ENCODE measurements at places on chromosomes 7 and 10.

- no peak for DNase-seq
These were observed 44.8 kb upstream of the PHYHIPL start for GRCh38 chr10:59131666-59132065.

DNA sequence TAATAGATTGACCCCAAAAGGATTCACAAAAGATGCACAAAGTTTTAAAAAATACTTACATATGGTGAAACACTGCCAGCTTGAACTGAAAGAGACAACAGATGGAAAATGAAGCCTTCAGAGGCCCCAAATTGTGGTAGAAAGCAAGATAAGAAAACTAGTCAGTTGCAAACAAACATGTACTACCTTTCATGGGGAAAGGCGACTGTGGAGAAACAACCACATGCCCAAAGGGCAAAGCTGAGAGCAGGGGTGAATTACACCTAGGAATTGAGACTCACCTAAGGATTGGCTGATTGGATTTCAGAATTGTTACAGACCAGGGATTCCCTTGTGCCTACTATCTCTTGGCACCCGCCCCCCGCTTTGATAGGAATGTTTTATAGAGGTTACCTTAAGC, 13.1 kb downstream of the EPC1 start:
- no peak for DNase-seq

GRCh38 chr10:105559333-105560097, 918.4 kb downstream of the SORCS3 start:
- DNase-seq: no peak

- no peak for DNase-seq
These were observed 256.8 kb downstream of the CELF2 start for GRCh38 chr10:11274452-11274851.

- DNase-seq: no peak
These were observed 8.5 kb upstream of the ZNF22 start for GRCh38 chr10:44992070-44992731.

DNA sequence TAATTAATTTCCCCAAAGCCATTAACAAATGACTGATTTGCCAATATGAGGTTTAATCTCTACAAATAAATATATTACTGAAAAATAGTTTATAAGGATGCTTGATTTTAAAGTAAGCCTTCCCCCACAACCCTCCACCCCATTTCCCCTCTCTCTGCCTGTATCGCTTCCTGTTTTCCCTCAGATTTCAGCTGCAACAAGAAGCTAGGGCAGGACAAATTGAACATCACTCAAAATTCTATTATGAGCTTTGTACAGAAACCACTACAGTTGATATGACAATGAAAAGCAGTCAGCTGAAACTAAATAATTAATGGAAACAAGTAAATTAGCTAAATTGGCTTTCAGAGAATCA, 109.0 kb upstream of the SP4 start:
- DNase-seq: no peak

DNA sequence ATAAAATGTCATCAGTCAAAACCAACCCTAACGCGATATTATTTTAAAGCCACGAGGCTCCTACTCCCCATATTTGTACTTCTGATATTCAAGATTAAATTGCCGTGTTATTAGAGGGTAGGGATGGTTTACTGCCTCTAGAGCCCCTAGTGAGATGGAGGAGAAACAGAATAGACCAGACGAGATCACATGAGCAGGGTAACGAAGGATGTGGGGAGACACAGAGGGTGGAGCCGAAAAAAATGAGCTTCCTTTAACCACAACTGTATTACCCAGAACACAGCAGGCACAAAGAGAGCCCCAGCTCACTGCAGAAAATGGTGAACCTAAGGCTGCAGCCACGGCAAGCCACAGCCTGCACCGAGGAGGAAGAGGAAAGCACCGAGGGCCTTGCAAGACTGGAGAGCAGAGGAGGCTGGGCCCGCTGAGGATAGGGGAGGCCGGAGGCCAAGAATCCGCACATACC, 14.3 kb downstream of the ZC3HAV1 start:
- no peak for DNase-seq

DNA sequence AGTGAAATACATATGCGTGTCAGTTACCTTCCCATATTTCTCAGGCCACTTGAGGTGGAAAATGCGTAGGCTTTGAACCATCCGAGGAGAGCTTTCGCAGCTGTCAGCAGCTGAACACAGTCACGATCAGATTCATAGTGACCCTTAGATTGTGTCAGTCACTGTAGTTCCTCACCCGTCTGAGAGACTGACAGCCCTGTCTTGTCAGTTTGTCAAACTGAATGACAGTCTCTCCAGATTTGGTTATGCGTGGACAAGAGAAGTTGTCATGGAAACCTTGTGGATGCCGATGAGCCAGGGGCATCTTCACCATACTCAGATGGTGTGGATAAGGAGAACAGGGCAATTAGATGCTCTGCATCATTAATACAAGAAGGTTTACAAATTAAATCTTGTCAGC, 546.3 kb downstream of the TYW1 start:
- no peak for DNase-seq

DNA sequence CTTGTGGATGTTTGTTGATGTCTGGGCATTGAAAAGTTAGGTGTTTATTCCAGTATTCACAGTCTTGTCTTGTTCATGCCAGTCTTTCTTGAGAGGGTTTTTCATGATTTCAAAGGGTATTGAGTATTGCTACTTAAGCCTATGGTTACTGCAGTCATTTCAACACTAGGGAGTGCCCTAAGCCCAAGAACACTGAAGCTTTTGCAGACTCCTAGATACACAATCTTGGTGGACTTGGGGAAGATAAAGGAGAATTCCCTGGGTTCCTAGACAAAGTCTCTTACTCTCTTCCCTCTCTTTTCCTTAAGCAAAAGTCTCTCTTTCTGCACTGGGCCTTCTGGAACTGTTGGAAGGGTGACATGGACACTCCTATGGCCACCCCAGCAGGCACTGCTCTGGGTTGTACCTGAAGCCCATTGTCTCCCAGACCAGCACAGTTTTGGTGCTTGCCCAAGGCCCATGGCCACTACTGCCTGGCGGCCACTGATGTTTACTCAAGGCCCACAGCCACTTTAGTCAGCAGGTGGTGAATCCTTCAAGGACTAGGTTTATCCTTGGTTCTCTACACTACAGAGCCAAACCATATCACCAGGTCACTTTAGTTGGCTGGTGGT, 24.9 kb downstream of the SAMD9 start:
- DNase-seq: peak; percentile 71

DNA sequence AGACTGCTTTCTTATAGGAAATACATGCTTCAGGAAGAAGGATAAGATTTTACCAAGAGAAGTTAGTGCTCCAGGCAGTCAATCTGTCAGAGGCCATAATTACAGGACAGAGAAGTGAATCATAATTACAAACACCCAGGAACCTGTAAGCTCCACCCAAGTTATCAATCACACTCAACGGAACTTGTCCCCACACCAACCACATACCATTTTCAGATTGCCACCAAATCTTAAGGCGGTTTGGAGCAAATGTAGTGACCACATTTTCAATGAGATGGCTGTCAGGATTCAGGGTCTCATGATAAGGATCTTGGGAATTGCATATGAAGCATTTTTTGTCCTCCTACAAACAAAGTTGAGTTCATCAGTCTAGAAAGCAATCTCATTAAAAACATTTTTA, 4.8 kb downstream of the LAMB1 start:
- no peak for DNase-seq

DNA sequence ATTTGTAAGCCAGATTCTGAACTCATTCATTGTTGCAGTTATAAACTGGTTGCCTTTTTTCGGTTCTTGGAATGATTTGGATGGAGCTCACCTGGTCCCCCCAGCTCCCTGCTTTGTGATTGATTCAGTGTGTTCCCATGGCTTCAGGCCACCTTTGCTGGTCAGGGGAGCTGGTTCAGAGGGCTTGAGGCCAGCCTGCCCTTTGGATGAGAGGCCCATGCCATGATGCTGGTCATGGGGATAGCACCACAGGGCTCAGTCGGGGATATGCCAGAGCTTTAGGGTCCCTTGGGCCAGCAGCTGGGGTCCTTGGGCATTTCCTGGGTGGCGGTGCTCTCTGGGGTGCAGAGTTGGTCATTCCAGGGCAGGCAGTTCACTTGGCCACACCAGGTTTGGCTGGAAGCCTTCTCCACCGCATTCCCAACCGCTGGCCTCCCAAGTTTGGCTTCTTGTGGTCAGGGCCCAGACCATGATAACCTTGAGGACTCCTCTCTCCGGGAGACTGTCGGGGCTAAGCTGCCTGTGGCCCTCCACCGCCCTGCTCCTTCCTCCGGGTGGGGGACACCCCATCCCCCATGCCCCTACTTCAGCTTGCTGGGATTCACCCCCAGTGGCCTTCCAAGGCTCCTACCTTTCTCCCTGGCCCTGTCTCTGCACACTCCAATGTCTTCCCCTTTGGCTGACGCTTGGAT, 65.1 kb downstream of the MGMT start:
- DNase-seq: no peak

DNA sequence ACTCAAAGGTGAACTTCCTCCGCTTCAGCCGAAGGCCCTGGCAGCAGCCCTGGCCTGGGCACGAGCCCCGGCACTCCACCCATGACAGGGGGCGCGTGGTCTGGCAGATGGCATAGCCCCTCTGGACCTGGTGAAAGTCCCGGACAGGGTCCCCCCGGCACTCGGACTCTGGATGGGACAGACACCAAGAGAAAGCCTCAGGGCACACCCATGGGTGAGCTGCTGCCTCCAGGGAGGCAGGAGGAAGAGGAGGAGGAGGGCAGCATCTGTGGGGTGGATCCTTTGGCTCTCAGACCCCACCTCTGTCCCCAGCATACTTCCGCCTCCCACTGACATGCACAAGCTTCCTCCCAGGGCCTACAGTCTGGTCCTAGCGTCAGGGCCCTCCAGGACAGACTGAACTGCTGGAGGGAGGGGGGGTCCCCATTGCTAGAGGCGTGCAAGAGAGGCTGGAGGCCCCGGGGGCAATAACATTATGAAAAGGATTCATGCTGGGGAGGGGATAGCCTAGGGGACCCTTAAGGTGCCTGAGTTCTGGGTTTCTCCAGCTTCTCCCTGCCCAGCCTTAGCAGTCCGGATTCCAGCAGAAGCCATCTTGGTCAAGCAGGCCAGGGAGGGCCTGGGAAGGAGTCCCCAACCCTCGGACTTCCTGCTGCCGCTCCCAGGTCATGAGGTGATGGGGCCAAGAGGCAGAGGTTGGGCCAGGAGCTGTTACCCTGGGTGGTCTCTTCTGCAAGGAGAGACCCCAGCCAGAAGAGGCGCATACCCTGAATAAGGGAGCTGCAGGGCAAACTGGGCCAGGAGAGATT, 169.3 kb downstream of the LCOR start:
- no peak for DNase-seq

- no peak for DNase-seq
These were observed 630 bp upstream of the LIPA start for GRCh38 chr10:89252225-89252585.

- DNase-seq: no peak
These were observed 295.5 kb upstream of the CDC14C start for GRCh38 chr7:48628793-48629349.

GRCh38 chr7:158887594-158887993, 31.2 kb downstream of the DYNC2I1 start:
- no peak for DNase-seq

GRCh38 chr7:130925136-130925794, 191.3 kb upstream of the KLF14 start:
- no peak for DNase-seq

DNA sequence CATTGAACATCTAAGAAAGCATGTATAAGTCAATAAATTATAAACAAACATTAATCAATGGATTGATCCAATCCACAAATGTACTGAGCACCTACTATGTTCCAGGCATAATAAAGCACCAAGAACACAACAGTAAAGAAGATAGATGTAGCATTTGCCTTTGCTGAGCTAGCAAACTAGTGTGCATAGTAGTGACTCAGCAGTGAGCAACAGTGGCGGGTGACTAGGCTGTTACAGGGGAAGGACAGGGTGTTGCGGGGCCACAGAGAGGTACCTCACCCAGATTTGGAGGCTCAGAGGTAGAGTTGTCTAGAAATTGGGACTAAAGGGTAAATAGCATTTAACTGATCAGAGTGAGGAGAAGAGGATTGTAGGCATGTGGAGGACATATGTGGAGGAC, 83.6 kb downstream of the NXPH1 start:
- no peak for DNase-seq

DNA sequence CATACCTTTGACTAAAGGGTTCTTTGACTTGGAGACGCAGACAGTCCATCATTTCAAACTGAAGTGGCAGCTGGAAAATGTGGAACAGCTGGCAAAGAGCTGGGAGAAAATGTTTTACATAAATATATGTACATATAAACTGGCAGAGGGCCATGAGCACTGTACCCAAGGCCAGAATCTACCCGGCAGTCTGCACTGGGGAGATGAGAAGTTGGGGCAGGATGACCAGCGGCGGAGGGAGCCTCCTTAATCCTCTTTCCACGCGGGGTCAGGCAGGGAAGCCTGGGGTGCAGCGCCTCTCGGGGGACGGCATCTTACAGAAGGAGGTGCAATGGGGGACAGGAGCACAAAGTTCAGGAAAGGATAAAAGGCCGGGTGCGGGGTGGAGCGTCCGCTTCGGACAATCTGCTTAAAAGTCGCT, 1.3 kb downstream of the GLI3 start:
- no peak for DNase-seq

- DNase-seq: peak; percentile 73
These were observed at the start of gene NUDT13 for GRCh38 chr10:73110345-73110849. Gene NUDT13, plus strand, starts transcription at chr10:73110455. Its CDS starts 3,911 bp downstream, at chr10:73114366.

- DNase-seq: no peak
These were observed 2.3 kb upstream of the ELFN1 start for GRCh38 chr7:1667566-1668395.

GRCh38 chr10:61705022-61705613, 42.4 kb downstream of the CABCOCO1 start:
- DNase-seq: no peak

DNA sequence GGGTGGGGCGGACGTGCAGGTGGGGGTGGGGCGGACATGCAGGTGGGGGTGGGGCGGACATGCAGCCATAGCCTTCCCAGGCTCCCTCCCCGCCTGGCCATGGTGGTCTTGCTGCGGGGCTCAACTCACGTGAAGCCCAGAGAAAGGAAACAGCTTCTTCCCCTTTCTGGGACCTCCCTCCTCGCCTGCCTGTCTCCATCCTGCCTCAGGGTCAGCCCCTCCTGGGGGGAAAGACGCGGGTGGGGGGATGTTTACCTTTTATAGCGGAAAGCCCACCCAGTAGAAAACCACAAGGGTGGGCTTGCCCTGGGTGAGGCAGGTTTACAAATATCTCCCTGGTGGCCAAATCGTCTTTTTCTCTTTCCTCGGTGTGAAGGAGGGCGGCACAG, 520.0 kb downstream of the GLRX3 start:
- DNase-seq: no peak

- peak; percentile 4 for DNase-seq
These were observed 361.4 kb downstream of the KIF20B start for GRCh38 chr10:90062786-90063185.

DNA sequence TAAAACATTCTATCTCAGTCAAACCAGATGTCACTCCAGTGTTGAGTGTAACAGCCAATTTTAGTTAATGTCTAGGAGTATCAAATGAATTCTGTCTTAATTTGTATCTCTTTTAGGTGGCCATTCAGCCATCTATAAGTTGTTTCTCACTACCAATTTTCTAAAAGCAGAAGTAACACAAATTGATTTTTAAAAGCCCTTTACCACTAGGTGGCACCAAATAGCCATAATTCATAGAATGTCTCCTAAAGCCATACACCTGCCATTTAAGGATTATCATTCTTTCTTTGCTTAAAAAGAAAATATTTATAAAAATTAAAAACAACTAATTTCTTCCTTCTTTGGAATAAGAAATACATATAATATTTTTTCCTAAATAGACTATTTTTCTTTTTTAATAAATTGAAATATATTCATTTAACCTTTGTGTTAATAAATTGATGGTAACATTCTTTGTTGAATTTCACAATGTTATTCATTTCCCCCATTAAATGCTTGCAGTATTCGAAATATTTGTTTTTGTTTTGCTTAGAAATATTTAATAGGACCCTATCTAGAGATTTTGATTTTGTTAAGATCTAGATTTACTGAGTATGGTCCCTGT, 107.8 kb upstream of the PPP1R3A start:
- DNase-seq: peak; percentile 52
